ENCODE measurements at places on chromosomes 3 and 15.

- no peak for DNase-seq
Measured at GRCh38 chr3:26657348-26657976, 34.9 kb downstream of the LRRC3B start.

- DNase-seq = no peak
Measured at GRCh38 chr3:133274477-133274876, 125.4 kb upstream of the BFSP2 start.

DNA sequence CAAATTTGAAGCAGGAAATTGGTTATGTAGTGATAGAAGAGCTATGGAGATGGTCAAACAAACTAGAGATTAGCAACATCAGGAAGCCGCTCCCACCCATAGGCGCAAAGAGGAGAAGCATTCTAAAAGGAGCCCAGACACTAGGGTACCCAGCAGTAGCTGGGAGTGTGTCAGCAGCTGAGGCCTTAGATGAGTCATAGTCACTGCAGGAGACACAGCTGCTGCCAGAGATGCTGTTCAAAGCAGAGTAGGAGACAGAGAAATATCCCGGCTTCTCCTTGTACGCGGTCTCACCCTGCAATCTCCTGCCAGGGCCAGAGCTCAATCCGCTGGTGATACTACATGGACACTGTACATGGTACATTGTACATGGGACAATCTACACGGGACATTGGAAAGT is 61.9 kb downstream of the VGLL3 start:
- no peak for DNase-seq

- no peak for DNase-seq
Measured at GRCh38 chr15:67836477-67836876, 3.4 kb downstream of the RNU6-1 start.

- DNase-seq = no peak
Measured at GRCh38 chr3:171791692-171792076, 18.6 kb downstream of the PLD1 start.

GRCh38 chr3:119018690-119019463 is 15.8 kb downstream of the IGSF11 start:
- no peak for DNase-seq

DNA sequence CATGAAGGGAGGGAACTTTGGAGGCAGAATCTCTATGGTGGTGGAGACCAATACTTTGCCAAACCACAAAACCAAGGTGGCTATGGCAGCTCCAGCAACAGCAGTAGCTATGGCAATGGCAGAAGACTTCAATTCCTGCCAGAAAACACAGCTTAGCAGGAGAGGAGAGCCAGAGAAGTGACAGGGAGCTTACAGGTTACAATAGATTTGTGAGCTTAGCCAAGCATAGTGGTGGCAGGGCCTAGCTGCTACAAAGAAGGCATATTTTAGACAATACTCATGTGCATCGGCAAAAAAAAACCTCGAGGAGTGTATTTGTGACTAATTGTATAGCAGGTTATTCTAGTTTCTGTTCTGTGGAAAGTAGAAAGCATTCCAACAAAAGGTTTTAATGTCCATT is 6.4 kb upstream of the CSTA start:
- no peak for DNase-seq

- no peak for DNase-seq
Measured at GRCh38 chr3:108804437-108804836, 18.1 kb upstream of the TRAT1 start.

DNA sequence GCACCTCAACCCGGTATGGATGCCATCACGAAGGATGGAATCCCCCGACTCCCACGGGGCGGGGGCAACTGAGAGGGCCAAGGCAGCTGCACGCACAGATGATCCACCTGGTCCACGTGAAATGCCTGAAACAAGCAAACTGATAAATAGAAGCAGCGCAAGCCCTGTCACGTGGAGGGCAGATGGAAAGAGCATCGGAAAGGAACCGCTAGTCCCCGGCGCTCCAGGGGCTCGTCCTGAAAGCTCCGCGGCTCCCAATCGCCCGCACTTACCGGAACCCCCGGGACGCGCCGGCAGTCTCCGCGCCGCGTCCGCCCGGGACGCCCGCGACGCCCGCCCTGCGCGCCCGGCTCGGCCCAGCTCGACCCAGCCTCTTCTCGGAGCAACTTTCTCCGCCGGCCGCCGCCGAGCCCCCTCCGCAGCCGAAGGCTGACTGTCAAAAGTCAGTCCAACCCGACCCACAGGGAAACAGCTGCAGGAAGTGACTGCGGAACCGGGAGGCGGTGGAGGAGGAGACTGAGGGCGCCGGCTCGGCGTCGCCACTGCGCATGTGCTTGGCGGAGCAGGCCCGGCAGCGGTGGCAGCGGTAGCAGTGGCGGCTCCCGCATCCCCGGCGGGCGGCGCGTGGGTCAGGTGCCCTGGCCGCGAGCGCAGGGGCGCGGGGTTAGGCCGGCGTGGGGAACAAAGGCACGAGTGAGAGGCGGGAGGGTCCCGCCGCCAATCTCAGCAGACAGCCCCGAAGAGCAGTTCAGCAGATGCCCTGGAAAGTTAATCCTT is at the start of gene ZMAT3:
ZMAT3 (minus strand) TSS at position 487 of the 777 bp plus-strand sequence. CDS start 4,057 bp downstream, outside the sequence.
- DNase-seq = peak; percentile 71

DNA sequence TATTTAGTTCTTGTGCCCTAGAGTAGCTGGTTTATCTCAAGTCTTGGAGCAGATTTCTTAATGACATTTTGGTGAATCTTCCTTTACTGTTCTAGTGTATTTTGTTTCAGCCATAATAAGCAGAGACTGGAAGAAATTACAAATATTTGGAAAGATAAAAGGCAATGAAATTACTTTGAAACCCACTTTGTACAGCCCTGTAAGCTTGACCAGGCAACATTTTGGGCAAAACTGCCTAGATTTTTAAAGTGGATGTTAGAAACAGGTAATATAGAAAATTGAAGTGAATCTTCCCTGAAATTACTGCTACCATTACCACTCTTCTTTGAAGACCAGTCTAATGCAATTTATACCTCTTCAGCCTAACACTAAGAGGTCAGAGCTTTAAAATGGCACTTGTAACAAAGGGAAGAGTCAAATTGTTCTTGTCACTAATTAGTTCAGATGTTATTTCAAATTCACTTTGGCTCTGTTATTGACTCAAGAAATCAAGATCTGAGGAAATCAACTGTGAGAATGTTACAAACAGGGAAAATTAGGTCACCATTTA is 589.4 kb downstream of the NLGN1 start:
- DNase-seq = no peak

- peak; percentile 24 for DNase-seq
Measured at GRCh38 chr15:25863111-25863967, at the start of gene ATP10A. Gene ATP10A (minus strand): TSS chr15:25863327. CDS start chr15:25863096, 231 bp downstream.

DNA sequence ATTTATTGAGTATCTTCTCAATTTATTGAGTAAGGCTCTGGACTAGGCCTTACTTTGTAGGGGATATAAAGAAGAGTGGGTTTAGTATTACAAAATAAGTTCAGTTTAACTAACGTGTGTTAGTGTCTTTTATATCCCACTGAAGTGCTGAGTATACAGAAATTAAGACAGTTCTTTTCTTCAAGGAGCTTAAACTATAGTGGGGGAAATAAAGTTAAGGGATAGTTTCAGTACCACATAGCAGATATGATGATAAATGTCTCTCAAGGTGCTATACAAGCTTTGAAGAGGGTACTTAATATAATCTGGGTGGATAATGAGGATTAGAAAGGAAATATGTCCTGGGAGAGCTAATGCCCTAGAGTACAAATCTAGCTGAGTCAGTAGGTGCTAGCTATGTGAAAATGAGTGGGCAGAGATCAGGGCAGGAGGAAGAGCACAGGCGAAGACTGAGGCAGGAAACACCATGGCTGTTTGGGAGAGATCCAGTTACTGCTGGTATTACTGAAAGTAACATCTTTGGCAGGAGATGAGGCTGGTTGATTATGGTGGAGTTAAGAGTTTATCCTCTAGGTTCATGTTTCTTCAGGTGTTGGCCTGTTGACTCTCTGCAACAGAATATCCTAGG is 46.0 kb downstream of the TEX9 start:
- no peak for DNase-seq

DNA sequence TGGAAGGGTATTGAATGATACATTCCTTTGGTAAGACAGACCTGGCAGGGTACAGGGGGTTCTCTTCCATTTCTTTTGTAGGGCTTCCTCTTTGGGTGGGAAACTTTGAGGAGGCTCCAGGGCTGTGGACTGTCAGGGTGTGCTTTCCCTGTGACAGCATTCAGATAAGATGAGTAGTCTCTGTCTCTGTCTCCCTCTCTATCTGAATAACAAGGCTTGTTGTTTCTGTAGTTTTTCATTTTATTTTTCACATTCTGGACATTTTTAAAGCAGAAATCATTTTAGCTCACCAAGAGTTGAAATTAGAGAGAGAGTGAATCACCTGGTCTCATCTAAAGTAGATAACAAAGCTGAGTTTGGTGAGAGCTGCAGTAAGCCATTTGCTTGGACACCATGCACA is 100.8 kb upstream of the TPM1 start:
- DNase-seq = no peak

Measured in activated gamma-delta T cell (primary cell).